Stimulated activated CD8-positive, alpha-beta memory T cell treated with anti-CD3 and anti-CD28 coated beads, Interleukin-7, amount 100 ng/mL, for 1 hour (primary cell): ENCODE measurements at places on chromosomes 16 and 17.

- DNase-seq: no peak
Measured at GRCh38 chr16:69494991-69495392, 70.6 kb downstream of the CYB5B start.

- no peak for DNase-seq
Measured at GRCh38 chr16:82544378-82545160, 82.2 kb upstream of the CDH13 start.

GRCh38 chr16:85449191-85449884 lies 163.8 kb upstream of the GSE1 start:
- DNase-seq: no peak

- peak; percentile 69 for DNase-seq
Measured at GRCh38 chr16:24010440-24011089, 174.8 kb downstream of the PRKCB start.

DNA sequence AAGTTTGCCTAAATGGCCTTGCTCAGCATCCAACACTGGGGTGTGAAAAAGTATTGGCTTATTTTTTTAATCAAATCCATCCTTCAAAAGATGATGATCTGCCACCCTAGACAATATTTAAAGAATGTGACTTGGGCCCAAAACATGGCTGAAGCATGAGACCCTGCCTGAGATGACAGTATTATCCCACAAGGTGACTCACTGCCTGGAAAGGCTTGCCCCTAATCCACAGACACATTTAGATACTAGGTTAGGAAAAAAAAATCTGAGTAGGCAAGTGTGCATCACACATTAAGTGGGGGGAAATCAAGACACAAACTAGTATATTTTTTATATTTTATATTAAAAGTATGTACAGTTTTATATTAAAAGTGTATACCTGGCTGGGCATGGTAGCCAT lies 38.4 kb downstream of the TOM1L2 start:
- no peak for DNase-seq

- no peak for DNase-seq
Measured at GRCh38 chr17:46977348-46977747, 1.7 kb downstream of the RPRML start.

DNA sequence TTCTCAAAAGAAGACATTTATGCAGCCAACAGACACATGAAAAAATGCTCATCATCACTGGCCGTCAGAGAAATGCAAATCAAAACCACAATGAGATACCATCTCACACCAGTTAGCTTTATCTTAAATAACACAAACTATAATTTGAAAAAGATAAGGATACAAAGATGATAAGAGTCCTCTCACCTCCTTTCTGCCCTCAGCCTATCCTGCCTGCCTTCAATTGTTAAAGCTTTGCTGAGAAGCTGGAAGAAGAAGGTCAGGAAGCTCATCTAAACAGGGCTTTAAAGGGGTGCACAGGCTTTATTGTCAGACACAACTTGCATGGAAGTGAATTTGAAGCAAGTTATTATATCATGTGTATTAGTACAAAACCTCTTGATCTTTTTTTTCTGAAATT lies 676.3 kb upstream of the GOT2 start:
- DNase-seq: no peak
